ENCODE measurements at places on chromosomes 4 and X. TPM values are rescaled to one million over a fixed set of nuclear protein-coding genes. Genes with fewer than 3 reads are reported as not detected.

- no peak for DNase-seq
Observed at GRCh38 chrX:152638443-152638904, 779 bp downstream of the GABRQ start.

Gene FAM9C
- total RNA-seq = not detected

DNA sequence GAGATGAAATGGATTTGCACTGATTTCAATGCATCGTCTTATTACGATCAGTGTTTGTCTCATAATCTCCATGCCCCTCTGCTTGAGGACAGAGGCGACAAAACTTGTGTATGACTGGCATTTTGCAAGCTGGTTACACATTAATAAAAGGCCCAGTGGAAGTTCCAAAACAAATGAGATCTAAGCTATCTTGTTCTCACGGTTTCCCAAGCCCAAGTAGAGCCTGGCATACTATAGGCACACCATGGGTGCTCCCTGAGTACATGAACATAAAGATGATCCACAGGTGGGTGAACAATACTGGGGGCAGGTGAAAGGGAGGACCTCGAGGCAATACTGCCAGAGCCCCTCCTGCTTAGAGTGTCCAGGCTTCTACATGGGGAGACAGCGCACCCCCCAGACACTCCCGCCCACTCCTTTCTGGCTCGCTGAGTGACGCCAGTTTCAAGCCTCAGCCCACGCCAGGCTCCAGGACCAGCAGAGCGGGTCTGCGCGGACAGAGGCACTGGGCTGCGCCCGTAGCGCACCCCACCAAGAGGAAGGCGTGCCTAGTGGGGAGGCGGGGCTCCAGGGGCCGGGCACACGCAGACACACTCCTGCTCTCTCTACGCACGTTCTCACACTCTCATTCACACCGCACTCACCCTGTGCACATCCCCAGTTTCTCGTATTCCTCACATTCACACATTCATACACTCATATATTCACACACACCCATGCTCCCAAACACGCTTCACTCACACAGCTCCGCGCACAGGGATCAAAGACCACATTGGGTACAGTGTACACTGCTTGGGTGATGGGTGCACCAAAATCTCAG is 8.9 kb upstream of the GSX2 start:
- DNase-seq = no peak

GRCh38 chr4:54100595-54101189 is 729 bp downstream of the GSX2 start:
- DNase-seq = no peak

DNA sequence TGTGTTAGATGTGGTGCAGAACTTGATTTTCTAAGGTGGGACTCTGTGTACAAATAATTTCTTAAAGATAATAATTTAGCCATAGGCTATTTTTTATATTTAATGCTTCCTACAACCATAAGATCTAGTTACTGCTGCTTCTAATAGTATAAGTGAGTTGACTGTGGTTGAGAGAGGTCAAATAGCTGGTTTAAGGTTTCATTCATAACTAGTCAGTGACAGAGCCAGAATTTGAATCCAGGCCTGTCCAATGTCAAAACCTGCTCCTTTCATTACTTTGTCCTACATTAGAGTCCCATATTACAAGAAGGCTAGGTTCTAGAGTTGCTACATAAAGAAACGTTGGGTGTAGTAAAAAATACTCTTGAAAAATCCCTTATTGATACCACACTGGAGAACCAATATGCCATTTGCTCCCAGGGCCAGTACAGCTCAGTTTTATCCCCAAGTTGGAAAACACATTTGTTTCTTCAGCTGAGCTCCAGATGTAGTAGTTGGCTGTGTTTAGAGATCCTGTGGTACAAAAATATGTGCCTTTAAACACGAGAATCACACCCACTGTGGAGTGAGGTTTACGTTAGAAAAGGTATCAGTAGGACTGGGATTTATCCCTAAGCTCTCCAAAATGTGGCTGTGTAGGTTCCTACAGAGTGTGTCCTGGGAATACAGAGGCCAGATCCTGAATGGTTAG is 84.3 kb downstream of the REPS2 start:
- no peak for DNase-seq

- no peak for DNase-seq
Observed at GRCh38 chr4:73811841-73812240, 24.6 kb upstream of the CXCL6 start.

DNA sequence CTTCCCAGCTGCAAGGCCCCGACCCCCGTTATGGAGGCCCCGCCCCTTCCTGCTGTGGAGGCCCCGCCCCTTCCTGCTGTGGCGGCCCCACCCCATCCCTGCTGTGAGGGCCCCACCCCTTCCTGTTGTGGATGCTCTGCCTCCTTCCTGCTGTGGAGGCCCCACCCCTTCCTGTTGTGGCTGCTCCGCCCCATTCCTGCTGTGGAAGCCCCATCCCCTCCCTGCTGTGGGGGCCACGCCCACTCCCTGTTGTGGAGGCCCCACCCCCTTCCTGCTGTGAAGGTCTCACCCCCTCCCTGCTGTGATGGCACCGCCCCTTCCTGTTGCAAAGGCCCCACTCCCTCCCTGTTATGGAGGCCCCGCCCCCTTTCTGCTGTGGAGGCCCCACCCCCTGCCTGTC is 104.9 kb upstream of the PSAPL1 start:
- no peak for DNase-seq

Gene PDCL2
- total RNA-seq = not detected

- DNase-seq = no peak
Observed at GRCh38 chr4:165502916-165503907, 124.4 kb downstream of the CPE start.

DNA sequence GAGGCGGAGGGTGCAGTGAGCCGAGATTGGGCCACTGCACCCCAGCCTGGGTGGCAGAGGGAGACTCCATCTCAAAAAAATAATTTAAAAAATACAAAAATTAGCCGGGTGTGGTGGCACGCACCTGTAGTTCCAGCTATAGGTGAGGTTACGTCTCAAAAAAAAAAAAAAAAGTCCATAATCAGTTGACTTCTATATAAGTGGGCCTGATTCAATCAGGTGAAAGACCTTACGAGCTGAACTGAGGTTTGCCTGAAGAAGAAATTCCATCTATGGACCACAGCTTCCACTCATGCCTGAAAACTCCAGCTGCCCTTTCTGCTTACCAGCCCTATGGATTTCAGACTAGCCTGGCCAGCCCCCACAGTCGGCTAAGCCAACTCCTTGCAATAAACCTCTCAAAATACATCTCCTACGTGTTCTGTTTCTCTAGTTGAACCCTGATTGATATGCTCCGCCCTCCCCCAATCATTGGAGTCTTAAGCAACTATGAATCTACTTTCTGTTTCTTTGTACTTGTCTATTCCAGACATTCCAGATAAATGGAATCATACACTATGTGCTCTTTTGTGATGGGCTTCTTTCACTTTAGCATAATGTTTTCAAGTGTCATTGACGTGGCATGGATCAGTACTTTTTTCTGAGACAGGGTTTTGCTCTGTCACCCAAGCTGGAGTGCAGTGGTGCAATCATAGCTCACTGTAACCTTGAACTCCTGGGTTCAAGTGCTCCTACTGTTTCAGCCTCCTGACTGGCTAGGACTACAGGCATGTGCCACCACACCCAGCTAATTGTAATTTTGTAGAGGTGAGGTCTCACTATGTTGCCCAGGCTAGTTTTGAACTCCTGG is 36.6 kb downstream of the SAT1 start:
- no peak for DNase-seq

Data from mucosa of gallbladder (tissue), 1 donor.